ENCODE measurements at places on chromosomes 7 and 10.

DNA sequence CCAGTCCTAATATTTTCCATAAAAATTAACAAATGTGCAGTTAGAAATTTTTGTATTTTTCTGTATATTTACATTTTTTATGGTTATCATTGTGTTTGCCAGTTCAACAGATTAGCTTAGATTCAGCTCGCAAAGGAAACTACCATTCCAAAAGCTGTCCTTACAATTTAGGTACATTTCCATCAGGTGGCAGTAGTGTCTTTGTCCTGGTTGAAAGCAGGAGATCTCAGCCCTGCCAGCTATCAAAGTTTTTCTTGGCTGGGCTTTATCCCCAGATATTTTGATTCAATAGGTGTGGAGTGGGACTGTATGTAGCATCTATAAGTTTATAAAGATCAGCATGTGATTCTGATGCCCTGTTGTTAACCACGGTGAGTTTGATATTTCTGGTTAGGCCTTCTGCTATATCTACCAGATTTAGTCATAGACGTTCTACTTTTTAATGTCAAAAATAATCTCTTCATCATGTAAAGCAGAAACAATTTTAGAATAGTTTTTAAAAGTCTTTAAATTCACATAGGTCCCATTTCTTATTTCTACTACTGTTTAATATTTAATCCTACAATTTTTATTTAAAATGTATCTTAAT is 15.5 kb upstream of the ICA1 start:
- peak; percentile 43 for DNase-seq

- no peak for DNase-seq
Measured at GRCh38 chr7:88104732-88105131, 115.1 kb downstream of the SRI start.

DNA sequence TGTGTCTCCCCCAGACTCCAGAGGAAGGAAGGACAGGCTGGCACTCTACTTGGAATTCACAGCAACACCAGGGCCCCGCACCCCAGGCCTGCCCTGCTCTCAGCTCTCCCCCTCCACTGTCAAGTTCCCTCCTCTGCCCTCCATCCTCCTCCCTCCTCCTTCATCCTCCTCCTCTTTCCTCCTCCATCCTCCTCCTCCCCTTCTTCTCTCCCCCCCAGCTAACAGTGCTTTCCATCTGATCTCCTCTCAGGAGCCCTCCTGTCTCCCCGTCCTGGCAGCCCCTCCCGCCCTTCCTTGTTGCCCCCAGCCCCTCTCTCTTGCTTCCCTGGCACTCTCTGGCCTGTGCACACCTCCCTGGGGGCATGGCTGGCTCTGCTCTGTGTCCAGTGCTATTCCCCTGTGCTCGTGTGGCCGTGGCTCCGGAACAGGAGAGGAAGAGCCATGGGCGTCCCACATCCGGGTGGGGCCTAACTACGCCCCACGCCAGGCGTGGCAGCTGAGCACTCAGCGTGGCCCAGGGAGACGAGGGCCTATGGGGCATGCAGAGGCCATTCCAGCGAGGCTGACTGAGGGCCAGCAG is 64.2 kb downstream of the PWWP2B start:
- DNase-seq: no peak

DNA sequence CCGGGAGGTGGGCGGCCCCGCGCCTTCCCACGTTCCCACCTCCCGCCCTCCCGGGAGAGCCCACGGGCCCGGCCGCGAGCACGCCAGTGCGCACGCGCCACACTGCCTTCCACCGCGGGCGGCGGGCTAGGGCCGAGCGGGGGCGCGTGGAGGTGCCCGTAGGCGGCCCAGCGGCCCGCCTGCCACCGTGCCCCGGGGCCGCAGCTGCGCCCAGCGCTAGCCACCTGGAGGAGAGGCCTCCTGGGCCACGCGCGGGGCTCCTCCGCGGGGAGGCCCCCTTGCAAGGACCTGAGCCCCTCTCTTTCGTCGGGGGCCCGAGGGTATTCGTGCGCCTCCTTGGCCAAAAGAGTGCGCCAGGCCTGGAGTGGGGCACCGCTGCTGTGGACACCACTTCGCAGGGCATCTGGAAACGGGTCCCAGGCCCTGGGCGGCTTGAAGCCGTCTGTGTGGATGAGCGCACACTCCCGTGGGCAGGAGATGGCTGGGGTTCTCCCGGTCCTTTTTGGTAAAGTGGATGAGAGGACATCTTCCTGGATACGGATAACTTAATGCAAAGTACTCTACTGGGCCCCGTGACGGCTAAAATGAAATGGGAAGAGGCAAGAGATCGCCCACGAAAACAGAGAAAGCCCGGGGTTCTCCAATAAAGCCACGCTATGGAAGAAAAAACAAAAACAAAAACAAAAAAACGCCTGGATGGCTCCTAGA is 9.0 kb upstream of the EBF3 start:
- DNase-seq: no peak

DNA sequence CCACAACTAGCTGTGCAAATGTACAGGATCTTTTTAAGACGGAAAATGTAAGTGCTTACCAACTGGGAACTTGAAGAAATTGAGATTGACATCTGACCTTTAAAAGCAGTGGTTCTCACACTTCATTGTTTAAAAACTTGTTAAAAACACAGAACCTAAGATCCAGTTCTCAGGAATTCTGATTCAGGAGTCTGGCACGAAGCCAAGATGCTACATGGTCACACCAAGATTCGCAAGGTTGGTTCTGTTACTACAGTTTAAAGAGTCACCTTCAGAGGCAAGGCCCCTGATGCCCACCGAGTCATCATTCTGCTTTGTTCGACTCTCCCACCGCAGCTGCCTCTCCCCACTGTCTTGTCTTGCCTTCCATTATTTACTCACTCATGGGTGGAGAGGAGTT is 113.3 kb downstream of the GLI3 start:
- no peak for DNase-seq

DNA sequence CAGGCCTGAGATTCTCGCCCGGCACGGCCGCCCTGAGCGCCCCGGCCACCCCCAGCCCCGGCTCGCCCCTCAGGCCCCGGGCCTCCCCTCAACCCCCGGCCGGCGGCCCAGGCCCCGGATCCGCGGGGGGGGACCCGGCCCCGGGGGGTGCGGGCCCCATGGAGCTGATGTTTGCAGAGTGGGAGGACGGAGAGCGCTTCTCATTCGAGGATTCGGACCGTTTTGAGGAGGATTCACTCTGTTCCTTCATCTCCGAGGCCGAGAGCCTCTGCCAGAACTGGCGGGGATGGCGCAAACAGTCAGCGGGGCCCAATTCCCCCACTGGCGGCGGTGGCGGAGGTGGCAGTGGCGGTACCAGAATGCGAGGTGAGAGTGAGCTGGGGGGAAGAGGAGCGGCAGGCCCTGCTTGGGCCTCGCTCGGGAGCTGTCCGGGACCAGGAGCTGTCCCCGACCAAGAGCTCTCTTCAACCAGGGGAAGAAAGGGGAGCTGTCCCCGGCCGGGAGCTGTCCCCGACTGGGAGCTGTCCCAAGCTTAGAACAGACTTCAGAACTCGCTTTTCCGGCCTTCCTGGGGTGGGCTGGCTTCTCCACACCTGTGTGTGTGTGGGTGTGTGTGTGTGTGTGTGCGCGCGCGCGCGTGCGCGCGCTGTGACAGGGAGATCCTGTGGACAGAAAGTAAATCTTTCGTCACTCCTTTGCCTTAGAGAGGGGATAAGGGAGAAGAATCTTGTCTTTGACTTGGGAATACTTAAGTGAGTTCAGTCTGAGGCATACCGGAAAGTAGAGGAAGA is 510 bp downstream of the ZSWIM8 start:
- DNase-seq: no peak

DNA sequence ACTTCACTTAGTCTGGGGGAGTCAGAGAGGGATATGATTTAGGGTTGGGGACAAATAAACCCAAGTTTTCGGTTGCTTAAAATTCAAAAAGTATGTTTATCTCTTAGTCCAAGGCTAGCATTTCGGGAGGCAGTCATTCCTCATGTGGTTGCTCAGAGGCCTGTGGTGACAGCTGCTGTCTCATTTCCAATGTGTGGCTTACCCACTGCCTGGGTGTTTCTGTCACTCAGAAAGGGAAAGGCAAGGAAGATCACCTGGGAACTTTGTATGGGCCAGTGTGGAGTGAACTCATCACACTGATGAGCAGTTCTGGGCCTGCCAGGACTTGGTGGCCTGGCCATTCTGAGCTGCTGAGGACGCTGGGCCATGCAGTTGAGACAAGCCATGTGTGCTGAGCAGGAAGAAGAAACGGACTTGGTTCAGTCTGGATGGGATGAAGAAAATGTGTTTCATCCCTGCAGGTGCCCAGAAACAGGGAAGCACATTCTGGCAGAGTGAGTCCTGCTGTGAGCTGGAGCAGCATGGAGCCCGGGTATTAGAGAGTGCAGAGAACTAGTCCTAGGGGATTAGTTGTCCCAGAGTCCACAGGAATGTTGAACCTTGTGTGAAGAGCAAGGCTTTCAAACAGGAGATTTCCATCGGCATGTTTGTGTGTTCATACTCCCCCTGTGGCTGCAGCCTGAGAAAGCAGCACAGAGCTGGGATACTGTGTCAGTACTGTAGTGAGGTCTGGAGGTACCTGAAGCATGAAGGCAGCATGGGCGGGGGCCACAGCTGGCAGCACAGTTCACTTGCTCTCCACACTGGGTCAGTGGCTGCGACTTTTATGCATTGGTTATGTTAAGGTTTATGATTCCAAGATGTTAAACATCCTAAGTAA is 211.1 kb upstream of the IGFBP3 start:
- peak; percentile 10 for DNase-seq

DNA sequence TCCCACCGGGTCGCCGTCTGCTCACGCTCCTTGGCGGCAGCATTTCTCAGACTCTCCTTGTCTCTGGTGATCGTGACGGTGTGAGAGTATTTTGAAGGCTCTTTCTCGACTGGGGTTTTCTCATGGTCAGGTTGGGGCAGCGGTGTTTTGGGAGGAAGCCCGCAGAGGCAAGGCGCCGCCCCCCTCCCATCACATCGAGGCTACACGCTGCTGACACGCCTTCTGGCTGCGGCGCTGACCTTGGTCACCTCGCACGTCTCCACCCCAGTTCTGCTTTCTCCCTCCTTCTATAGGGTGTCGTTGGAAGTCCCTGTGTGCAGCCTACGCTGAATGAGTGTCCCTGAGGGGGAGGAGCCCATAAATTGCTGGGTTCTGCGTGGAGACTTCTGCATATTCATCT is 55.2 kb downstream of the GLRX3 start:
- DNase-seq: no peak

DNA sequence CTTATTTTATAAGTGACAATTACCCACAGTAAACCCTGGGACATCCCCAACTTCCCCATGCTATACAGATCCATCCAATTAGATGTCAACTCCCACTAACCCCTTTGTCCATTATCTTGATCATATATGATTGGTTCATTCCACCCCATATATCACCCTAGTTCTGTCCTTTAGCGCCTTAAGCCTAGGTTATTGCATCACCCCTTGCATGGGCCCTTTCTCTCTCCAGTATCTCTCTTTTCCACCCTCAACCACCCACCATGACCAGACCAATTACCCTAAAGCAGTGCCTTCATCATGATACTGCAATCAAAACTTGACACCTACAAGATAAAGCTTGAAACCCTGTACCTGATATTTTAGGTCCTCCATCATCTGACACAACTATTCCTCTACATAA is 37.9 kb upstream of the GATAD1 start:
- DNase-seq: no peak

GRCh38 chr10:89283025-89283935 is 18.6 kb upstream of the IFIT2 start:
- DNase-seq: peak; percentile 0

DNA sequence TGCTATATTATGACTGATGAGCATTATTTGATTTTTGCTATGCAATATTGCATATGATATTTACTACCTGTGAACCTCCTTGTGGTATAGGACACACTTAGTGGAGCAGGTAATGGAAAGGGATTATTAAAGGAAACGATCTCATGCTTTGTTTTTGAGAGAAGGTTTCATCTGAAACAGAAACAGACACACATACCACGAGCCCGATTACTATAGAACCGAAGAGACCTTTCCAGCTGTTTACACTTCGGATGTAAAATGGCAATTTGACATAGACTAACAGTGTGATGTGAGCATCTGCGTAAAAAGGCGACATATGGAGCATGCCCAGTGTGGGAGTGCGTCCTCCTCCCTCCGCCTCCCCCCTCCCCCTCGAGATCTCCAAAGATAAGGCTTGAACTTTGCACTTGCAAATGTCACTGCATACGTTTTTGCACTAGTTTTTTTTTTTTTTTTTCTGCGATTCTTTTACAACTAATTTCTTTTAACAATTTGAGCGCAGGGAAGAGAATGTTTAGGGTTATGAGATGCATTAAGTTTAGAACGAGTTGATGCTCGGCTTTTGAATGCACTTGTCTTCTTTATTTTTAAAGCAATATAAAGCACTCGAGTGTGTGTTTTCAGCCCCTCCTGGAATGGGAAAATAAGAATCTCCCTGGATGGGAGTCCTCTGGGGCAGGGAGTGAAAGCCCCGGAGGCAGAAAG is 251.0 kb downstream of the NSUN6 start:
- DNase-seq: peak; percentile 68

GRCh38 chr7:73701357-73701995 is 18.0 kb downstream of the STX1A start:
- DNase-seq: no peak

DNA sequence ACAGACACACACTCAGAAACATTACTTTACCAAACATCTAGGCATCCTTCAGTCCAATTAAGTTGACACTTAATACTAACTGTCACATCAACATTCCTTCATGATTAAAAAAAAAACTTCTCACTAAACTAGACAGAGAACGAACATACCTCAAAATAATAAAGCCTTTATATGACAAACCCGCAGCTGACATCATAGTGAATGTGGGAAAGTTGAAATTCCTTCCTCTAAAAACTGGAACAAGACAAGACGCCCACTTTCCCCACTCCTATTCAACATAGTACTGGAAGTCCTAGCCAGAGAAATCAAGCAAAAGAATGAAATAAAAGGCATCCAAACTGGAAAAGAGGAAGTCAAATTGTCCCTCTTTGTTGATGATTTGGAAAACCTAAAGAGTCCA is 96.9 kb upstream of the PPP1R9A start:
- no peak for DNase-seq

- DNase-seq: no peak
Measured at GRCh38 chr7:22662556-22663356, 64.2 kb upstream of the IL6 start.

DNA sequence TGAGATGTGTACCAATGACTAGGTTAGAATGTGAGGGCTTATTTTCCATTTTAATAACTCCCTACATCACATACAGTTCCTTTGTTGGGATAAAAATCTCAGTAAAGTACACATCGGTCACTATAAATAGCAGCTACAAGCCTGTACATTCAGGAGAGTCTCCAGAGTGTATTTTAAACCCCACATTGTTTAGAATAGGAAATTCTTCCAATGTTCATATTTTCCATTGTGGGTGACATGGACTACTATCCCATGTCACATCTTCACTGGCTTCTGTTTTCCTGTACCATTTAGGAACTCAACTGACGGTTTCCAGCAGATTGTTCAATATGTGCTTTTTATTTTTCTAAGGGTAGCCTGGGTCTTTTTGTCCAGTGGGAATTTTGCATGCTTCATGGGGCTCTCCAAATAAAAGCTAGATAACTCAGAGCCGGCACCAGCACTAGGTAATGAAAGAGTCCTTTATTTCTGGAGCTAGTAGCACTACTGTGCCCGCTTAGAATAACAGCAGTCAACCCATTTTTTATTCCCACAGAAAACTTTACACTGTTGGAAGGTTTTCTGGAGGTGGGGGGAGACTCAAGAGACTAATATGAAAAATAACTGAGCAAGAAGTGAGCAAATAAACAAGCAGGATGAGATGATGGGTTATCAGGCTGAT is 100.5 kb downstream of the CALD1 start:
- DNase-seq: peak; percentile 93

Data from NCI-H526 treated with DMSO at 0.1 percent for 48 hours (cell line).